ENCODE measurements at places on chromosomes 5 and 9.

- DNase-seq, result no peak
Observed at GRCh38 chr5:74341221-74341620, 299.3 kb downstream of the ENC1 start.

GRCh38 chr9:120951960-120952618, 25.5 kb upstream of the TRAF1 start:
- DNase-seq, result no peak

GRCh38 chr9:109742776-109743348, 37.1 kb upstream of the PALM2AKAP2 start:
- DNase-seq, result no peak

- no peak for DNase-seq
Observed at GRCh38 chr5:32810804-32811203, 99.7 kb downstream of the NPR3 start.

- DNase-seq, result no peak
Observed at GRCh38 chr9:72773570-72773969, 179.3 kb downstream of the ALDH1A1 start.

DNA sequence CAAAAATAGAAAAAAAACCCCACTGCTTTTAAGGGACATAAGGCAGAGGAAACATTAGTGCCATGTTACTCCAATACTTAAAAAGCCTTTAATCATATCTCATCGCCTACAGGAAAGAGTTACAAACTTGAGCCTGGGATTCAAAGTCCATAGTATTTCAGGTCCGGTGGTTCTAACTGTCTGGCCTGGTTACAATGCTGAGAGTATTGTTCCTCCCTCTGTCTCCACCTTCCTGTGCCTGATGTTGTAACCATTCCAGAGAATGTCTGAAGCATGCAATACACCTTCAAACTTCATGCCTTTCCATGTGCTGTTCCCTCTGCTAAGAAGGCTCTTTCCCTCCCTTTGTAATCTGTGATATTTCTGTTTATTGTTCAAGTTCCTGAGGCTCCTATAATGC, 41.6 kb upstream of the SLC36A2 start:
- no peak for DNase-seq

DNA sequence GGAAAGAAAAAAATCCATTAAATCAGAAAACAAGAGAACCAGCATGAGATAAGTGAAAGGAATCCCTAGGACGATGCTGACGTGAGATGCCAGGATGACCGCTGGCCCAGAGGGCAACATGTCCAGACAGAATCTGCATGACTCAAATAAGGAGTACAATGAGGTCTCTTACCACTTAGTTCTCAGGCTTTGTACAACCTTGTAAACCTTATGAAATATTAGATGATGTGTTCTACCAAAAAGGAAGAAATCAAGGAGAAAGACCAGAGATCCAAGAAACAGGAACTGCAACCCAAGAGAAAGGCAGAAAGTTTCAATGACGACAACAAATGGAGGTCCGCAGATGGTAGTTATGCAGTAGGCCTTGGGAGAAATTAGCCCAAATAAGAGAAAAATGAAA, 2.8 kb upstream of the GPR150 start:
- DNase-seq, result no peak

DNA sequence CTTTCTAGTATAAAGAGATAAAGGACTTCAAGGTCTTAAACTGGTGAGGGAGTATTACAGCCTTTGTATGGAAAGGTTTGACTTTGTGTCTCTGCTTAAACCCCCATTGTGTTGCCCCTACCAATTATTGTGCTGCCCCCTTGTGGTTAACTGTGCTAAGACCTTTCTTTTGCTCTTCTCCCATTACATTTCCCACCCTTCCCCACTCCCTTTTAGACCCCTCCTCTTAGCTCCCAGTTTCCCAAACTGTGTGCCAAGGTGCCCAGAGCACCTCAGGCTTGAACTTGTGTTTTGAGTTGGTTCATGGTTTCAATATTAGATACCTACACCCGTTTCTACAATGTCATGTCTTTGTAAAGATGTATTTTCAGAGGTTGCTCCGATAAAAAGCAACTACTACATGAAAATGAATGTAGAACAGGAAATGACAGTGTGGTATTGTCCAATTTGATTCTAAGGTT, 2.9 kb downstream of the JAK2 start:
- peak; percentile 5 for DNase-seq

- no peak for DNase-seq
Observed at GRCh38 chr5:103021314-103021713, 98.6 kb downstream of the GIN1 start.

- no peak for DNase-seq
Observed at GRCh38 chr5:158465086-158465972, 606.4 kb upstream of the CLINT1 start.

GRCh38 chr5:22044229-22044628, 808.9 kb downstream of the CDH12 start:
- DNase-seq, result no peak

DNA sequence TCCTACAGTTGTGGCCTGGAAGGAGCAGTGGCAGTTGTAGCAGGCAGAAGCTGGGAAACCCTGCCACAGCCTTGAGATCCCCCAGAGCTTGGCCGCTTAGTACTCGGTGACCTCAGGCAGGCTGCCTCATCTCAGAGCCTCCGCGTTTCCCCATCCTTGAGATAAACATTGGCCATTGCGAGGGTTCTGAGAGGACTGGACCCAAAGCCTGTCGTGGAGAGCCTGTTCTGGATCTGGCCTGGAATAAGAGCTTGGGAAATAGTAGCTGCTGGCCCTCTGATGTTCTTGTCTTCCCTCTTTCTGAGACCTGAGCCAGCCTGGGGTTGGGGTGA, 1.3 kb downstream of the MIGA2 start:
- DNase-seq, result no peak

DNA sequence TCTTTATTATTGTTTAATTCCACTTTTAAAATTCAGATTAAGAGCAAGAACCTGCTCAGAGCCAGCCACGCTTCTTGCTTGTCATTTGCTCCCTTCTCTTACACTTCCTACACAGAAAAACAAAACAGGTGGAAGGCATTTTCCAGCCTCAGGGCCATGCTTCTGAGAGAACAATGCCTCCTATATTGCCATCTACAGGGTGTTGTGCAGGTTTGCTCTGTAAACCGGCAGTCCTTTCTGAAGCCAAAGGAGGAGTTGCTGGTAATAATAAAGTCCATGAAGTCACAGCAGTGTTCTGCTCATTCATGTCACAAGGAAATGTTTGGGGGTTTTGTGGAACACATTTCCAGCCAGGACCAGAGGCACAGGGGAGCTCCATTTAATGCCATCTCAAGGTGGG, 16.1 kb upstream of the PRLR start:
- no peak for DNase-seq

DNA sequence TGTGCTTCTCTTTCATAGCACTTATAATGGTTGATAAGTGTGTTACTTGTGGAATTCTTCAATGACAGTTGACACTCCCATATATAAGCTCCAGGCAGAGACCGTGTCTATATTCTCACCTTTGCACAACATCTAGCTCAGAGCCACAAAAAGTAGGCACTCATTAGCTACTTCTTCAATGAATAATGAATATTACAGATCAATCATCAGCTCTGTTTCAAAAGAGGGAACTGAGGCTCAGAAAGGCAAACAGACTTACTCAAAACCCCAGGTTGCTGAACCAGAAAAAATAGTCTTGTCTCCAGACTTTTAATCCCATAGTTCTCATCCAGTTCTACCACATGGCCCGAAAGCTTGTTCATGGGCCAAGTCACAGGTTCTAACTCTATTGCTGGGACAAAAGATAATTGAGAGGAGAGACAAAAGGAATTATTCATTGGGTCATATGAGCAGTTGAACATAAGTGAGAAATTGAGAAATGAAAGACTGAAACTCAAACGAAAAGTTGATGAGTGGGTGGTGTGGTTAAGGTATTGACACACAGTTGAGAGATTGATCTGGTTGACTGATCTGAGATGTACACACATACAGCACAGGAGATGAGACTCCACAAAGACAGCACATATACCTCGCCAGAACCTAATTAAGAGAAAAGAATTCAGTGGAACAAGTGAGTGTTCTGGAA, 381.6 kb downstream of the EFNA5 start:
- DNase-seq, result no peak

GRCh38 chr5:102855681-102856388, 100.7 kb downstream of the PAM start:
- no peak for DNase-seq

- no peak for DNase-seq
Observed at GRCh38 chr5:34410411-34411139, 245.6 kb upstream of the RAI14 start.

DNA sequence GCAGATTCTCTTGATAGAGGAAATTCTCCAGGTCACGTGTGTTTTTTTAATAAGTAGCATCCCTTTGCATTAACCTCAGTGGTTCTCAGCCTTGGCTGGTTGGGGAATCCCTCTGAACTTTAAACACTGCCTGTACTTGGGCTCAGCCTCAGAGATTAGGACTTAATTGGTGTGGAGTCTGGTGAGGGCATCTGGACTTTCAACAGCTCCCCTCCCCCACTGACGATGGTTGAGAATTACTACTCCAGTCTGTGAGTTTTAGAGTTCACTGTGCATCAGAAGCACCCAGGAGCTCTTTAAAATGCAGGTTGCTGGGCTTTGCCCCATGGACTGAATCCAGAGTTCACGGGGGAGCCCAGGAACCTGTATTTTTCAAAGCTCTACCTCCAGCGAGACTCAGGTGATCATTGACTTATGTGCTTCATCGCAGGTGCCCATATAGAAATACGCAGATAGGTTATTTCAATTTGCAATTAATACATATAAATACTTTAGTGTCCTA, 71.4 kb downstream of the DAPK1 start:
- DNase-seq, result no peak

DNA sequence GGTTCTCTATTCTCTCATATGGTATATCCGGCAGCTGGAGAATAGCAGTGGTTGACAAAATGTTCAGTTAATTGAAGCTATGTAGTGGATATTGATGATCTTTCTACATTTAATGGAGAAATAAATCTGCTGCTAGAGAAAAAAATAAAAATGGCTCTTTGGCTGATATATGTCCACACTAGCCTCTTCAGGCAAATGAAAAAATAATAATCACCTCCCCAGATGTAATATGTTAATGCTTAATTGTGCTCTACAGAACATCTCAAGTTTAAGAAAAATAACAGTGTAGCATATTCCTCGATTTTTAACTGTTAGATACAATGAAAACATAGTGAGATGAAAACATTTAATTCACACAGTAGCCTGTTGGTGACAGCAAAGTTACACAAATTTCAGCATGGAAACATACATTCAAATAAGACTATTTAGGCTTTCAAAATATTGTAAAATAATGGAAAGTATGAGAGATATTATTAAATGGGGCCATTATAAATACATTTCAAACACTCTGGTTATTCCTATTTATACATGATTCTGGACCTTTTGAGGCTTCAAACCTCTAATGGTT, 543.0 kb downstream of the MAT2B start:
- DNase-seq, result peak; percentile 5

DNA sequence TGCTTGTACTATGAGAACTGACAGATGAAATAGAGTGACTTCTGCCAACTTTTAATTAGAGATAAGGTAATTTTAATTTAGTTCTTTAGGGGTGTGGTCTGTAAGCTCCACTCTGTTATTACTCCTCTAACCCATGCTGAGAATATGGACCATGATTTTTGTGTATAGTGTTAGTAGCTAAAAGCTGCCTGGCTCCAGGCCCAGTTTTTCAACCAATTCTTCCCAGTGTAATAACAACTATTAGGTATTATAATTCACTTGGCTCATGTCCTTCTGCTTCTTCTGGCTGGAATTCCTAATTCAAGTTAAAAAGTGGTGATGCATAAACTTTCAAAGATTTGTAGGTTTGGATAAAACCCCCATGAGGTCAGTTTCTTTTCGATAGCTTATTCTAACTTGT, 216.3 kb downstream of the ISL1 start:
- DNase-seq, result no peak

- peak; percentile 46 for DNase-seq
Observed at GRCh38 chr9:35736201-35736633, 3.8 kb downstream of the CREB3 start.

- DNase-seq, result no peak
Observed at GRCh38 chr5:169651526-169651925, 14.5 kb downstream of the DOCK2 start.

DNA sequence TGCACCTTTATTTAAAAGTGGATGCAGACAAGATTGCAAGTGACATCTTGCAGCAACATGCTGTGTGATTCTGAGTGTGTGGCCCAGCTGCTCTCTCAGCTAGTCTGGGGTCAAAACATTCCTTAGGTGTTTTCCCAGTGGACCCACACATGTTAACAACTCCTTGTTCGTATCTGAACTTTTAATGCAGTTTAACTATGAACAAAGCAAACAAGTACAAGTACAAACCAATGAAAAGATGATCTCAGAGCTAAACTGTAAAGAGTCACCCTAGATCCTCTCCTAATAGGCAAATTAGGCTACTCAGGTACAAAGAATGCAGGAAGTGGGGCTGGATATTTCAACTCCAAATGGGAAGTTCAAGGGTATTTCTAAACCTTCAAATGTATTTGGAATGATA, 108.4 kb downstream of the ENTREP1 start:
- no peak for DNase-seq

- no peak for DNase-seq
Observed at GRCh38 chr5:140182803-140183367, 7.9 kb downstream of the CYSTM1 start.

DNA sequence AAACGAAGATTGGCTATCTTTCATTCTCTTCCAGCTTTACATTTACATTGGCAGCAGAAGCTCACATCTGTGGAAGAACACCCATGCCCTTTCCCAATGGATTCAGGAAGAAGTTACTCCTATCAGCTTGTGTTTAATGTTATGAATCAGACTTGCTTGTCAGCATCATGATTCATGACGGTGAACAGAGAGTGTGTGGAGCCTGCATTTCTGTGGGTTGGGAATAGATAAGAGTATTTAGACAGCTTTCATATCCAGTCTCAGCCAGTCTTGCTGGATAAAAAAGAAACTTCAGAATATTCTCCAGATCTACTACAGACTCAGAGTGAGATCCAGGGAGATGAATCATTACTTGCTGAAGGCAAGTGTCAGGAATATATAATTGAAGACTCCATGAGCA, 812.9 kb upstream of the ZNF608 start:
- no peak for DNase-seq

DNA sequence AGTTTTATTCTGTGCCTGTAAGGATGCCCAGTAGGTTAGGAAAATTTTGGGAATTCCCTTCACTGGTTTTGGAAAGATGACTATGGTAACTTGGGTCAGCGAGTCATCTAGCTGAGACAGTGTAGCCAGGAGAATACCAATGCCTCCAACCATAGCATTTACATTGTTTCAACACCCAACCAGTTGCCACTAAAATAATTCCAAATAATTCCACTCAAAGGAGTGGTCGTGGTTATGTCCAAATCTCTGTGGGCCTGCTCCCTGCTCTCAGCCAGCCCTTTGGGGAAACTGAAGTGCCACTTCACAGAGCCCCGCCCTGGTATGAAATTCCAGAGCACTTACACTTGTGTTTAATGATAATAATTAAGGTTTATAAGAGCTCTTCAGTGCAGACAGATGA, 310.5 kb downstream of the PLK2 start:
- no peak for DNase-seq

GRCh38 chr5:110086658-110087388, 397.1 kb downstream of the MAN2A1 start:
- DNase-seq, result no peak

GRCh38 chr9:17339156-17339555, 204.3 kb downstream of the CNTLN start:
- DNase-seq, result no peak

Measured in hippocampal formation (tissue), 2 donors.